ENCODE measurements at places on chromosomes 6 and 20.

- DNase-seq = no peak
Observed at GRCh38 chr6:98572579-98572978, 261.8 kb upstream of the POU3F2 start.

DNA sequence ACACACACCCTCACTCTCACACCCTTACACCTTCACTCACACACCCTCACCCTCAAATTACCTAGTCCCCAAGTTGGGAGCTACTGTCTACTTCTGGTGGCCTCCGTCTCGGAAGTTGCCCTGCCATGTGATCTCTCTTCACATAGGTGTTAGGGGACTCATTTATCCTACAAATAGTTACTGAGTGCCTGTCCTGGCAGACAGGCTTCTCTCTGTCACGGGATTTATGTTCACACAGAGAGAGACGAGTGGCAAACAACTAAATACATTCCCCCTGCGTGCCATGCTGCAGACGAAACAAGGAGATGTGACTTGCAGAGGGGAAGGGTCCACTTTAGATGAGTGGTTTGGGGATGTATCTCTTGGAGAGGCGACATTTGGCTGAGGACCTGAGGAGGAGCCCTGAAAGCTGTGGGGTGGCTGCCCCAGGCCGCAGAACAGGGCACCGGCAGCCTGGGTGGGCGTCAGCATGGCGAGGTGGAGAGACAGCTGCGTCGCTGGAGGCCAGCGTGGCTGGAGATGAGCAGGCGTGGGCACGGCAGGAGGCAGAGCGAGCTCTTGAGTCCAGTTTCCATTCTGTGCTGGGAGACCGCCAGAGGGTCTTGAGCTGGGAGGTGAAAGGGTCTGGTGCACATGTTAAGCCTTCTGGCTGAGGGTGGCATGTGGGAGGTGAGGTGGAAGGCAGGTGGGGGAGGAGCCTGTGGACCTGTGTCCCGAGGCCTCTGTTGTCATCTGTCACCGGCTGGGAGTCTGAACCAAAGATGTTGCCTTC lies 17.2 kb downstream of the DYNLT1 start:
- DNase-seq = no peak

DNA sequence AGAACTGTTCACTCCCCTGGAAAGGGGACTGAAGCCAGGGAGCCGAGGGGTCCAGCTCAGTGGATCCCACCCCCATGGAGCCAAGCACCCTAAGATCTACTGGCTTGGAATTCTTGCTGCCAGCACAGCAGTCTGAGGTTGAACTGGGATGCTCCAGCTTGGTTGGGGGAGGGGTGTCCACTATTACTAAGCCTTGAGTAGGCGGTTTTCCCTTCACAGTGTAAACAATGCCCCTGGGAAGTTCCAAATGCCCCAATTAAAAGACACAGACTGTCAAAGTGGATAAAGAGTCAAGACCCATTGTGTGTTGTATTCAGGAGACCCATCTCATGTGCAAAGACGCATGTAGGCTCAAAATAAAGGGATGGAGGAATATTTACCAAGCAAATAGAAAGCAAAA lies 150.2 kb downstream of the LPA start:
- DNase-seq = no peak

GRCh38 chr6:54717849-54718455 lies 128.6 kb upstream of the FAM83B start:
- DNase-seq = peak; percentile 31

DNA sequence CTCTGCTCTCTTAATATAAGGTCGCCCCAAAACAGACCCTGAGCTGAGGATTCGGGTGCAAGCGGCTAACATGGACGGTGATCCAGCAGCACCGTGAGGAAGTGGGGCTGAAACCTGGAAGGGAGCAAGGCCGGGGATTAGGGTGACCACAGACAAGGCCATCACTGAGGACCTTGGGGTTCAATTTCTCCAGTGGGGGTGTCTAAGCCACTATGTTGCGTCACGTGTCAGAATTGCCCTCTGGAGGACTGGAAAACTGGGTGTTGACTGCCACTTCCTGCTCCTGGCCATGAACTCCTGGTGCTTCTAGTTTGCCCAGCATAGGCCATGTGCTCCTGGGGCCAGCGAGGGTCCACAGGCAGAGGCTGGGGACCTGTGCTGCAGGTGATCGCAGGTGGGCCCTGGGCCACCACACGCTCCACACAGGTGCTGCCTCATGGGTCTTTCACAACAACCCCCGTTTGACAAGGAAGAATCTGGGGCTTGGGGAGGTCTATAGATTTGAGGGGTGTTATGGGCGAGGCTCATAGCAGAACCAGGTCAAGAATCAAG lies 101.9 kb downstream of the CDH26 start:
- DNase-seq = no peak

DNA sequence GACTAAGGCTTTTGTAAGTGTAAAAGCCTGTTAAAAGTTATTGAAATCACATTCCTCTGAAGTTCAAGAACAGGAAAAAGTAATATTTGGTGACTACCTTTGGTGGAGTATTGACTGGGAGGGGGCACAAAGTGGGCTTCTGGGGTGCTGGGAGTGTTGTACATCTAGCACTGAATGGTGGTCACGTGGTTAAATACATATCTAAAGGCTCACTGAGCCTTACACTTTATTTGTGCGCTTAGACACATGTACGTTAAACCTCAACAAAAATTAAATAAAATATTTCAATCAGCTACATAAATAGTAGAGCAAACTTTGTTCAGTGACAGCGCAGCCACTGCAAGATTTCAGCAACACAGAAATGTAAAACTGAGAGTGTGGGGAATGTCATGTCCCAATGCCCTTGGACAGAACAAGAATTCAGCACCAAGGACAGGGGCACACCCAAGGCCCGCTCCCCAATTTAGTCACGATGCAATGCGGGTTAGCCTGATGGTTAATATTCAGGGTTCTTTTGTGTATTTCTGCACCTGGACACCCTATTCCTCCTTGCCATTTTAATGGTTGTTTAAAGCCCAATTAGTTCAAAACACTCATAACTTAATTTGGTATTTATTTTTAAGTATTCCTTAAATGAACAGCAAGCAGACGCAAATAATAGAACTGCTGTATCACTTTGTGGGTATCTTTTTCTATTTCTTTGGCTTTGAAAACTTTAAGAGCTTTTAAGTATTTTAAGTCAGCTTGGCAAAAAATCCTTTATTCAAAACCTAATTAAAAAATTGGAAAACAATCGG lies 37.4 kb downstream of the ANGPT4 start:
- no peak for DNase-seq

DNA sequence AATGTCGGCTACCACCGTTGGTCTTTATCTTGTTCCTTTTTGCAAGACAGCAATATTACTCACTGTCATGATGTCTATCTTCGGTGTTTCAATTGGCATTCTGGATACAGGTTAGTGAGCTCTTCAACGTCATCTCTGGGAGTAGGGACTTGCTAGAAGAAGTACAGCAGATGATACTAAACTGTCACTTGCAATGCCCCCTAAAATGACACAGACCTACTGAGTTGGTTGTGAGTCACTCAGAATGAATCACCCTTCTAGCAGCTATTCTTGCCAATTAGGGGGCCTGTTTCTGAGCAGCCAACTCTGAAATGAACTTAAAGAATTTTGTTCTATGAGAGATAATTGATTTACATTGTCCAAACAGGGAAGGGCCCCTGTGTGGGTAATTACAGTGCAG lies 176.5 kb downstream of the SLC16A10 start:
- DNase-seq = no peak

DNA sequence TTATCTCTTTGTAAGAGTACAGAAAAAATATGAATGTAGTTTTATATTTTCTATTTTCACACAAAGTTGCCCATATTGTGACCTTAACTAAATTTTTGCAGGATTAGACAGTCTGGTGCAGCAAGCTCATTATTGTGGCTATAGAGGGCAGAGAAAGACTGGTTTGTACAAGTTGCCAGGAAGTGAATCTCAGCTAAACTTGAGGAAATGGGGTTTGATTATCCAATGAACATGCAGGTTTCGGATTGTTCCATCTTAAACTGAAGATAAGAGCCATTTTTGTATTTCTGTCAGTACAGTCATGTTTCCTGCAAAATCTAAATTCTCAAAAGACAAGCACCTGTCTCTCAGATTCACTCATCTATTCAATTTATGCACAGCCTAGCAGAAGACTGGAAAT lies 390.9 kb downstream of the MMUT start:
- DNase-seq = no peak

DNA sequence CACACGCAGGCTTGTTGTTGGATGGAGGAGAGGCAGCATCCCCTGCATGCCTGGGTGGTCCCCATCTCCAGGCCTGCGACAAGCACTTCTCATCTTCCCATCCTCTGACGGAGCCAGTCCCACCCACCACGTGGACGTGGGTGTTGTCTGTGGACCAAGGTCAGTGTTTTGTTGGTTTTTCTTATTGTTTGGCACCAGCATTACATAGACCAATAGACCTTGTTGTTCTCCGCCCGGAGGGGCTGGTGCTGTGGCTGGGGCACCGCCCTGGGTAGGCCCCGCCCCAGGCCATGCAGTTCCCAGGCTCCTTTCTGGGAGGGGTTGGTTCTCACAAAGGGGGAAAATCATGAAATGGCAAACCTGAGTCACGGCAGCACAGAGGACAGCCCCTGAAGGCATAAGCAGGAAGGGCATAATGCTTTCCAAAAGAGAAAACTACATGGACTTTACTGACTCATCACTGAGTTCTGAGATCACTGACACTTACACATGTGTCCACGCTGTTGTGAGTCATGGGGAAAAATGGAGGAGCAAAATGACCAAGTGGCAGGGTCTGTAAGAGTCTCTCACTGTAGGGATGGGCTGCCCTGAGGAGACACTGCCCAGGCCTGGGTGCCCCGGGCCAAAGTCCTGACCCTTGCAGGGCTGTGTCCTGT lies 90.8 kb downstream of the THBS2 start:
- no peak for DNase-seq

GRCh38 chr6:16148498-16148897 lies 19.6 kb downstream of the MYLIP start:
- DNase-seq = no peak

DNA sequence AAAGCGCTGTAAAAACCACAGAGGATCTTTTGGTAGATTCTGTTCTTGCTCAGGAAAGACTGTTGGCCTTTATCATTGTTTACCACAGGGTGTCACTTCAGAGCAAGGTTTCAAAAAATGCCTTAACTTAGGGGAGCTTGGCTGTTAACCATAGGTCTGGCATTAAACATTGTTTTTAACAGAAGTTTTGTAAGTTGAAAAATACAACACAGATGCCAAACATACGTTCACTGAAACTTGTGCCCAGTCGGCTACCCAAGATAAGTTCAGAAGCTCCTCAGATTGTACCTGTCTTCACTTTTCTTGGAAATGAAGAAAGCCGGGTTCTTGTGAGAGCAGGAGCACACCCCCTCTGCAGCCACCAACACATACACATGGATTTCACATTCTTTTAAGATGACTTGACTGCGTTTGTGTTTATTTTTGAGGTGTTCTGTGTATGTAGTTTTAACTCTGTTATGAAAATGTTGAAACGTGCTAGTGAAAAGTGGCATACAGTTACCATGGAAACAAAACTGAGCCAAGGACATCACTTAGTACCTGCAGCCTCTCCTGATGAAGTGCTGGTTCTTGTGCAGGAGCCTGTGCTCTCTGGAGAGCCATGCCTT lies 64.9 kb downstream of the SYCP2L start:
- DNase-seq = no peak

DNA sequence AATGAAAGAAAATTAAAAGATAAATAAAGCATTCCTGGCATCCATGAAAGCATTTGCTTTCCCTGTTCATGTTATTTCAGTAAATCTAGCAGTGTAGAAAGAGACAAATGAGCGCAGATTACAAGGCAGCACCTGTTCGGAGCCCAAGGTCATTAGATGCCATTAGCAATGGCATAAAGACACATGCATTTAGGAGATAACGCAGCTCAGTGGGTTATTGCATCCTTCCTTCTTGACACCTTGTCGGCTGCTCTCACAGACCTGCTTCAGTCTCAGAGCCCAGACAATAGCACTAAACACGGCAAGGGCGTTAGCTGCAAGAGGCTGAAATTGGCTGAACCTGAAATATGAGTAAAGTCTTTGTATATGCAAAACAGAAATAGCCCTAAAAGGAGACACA lies 140.3 kb downstream of the ATXN1 start:
- DNase-seq = no peak

- no peak for DNase-seq
Observed at GRCh38 chr6:153790048-153790447, 249.0 kb upstream of the OPRM1 start.
